ENCODE measurements at places on chromosomes 7 and 10.

GRCh38 chr7:39272111-39272510, 294.1 kb upstream of the YAE1 start:
- DNase-seq, result no peak

DNA sequence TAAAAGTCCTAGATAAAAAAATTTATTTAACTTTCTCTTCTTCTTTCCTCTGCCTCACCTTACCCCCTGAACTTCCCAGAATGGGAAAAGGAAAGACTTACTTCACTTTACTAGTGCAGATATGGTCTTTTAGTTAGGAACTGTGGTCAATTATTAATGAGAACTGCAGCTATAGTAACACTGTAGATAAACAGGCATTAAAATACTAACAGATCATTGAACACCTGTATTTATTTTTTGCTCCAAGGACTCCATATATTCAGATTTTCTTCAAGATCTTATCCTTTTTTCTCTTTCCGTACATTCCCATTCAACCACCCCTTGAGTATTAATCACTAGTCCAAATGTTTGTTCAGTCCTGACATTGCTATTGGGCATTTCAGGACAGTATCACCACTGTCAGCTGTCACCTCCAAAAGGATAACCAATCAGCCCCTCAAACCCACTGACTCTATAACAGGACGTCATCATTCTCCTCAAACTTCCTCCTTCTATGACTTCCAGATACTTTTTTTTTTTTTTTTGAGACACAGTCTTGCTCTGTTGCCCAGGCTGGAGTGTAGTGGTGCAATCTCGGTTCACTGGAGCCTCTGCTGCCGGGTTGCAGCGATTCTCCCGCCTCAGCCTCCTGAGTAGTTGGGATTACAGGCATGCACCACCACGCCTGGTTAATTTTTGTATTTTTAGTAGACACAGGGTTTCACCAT, 4.2 kb downstream of the CPVL start:
- DNase-seq, result no peak

DNA sequence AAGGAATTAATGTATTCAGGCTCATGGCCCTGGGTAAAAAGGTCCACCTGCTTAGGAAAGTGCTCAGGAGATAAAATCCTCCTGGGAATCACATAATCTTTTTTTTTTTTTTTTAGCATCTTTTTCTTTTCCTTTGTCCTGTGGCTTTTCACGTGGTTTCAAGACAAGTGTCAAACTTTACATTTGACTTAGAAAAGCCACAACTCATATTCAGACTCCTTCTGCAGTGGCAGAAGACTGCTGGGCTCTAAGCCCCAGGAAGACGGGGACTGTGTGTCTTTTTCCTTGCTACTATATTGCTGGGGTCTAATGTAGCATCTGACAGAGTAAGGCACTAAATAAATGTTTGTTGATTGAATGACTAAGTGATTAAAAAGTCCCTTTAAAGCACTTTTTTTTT, 127.5 kb upstream of the ANKRD1 start:
- DNase-seq, result no peak

DNA sequence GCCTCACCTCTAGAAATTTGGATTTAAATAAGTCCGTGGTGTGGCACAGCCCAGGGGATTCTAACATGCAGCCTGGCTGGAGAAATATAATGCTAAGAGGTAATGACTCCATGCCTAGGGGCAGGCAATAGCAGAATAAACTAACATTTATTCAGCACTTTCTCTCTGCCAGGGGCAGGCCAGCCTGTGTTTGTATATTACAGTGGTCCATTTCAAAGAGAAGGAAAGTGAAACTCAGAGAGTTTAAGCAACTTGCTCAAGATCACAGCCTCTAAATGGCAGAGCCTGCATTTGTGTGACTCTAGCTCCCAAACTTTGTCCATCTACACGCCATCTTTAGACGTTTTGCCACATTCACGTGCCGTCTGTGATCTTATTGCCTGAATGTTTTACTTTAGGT, 6.7 kb upstream of the LRRC18 start:
- no peak for DNase-seq

All from activated CD8-positive, alpha-beta T cell treated with anti-CD3 and anti-CD28 coated beads for 36 hours (primary cell).